ENCODE measurements at places on chromosomes 12 and 14.

GRCh38 chr12:51370667-51371066, 20.5 kb downstream of the GALNT6 start:
- DNase-seq = no peak

DNA sequence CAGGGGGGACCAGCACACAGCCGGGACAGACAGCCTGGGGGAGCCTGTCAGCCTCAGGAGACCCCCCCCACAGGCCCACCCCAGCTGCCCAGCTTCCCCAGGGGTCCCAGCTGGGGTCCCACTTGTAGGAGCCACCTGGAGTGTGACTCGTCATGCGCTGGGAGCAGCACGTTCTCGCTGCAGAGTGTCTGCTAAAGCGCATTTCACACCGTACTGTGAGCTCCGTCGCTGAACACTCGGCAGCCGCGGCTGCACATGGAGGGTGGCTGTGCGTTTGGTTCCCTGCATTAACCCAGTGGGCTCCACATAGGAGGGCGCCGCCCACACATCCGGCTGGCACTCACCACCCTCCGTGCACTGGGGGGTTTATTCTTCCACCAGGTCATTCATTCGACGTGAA, 56.7 kb downstream of the FBRSL1 start:
- DNase-seq = no peak

GRCh38 chr12:122887819-122888212, 8.1 kb downstream of the VPS37B start:
- no peak for DNase-seq

DNA sequence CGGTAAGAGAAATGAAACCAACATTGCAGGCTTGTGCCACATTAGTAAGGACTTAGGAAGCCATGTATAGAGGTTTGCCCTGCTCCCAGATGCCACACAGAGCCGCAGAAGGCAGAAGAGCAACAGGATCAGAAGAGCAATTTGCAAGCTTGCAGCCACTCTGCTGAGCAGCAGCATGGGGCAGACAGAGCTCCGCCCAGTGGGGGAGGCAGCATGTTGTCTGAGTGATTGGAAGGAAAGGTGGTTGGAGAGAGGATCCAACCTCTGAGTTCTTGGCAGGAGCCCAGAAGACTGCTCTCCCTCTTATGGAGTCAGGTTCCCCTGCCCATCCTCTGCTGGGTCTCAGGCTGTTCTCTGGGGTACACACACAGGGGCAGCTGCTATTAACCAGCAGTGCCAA, 2.3 kb upstream of the KRT6A start:
- DNase-seq = peak; percentile 44

- peak; percentile 58 for DNase-seq
Observed at GRCh38 chr12:96872961-96873360, 34.1 kb upstream of the NEDD1 start.

- DNase-seq = peak; percentile 64
Observed at GRCh38 chr14:103393676-103394626, 8.7 kb downstream of the MARK3 start.
